ENCODE measurements at places on chromosomes 7 and 10.

DNA sequence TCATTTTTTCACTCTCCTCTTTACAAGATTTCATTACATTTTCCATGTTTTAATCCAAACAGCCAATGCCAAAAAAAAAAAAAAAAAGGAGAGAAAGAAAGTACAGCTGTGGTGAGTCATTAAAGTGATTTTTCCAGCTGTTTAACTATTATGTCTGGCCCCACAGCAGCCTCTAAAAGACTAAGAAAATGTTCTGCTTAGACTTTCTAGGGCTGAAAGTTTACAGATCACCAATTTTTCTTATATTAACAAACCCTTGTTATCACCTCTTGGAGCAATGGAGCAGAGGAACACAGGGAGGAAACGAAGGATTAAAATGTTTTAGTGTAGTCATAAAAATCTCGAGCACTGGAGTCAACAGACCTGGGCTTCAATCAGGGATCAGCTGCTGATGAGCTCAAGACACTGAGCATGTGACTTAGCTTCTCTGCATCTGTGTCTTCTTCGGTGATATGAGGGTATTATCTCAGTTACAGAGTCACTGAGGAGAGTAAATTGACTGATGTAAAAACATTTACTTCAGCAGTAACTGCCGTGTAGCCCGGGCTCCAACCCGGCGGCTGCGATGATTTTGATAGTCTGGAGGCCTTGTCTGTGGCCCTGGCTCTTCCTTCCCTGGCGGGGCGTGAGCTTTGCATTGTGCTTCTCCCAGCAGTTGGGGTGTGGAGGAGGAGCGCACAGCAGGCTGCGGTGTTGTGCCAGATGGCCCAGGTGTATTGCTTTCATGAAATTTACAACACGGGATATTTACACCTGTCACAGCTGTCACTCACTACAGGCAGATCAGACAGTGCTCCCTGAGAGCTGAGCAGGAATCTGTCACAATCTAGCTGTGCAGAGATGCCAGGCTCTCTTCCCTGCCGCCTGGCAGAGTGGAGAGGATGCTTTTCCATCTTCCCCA, 298.3 kb upstream of the FZD8 start:
- DNase-seq = no peak

GRCh38 chr7:83060218-83060617, 102.5 kb downstream of the PCLO start:
- no peak for DNase-seq

DNA sequence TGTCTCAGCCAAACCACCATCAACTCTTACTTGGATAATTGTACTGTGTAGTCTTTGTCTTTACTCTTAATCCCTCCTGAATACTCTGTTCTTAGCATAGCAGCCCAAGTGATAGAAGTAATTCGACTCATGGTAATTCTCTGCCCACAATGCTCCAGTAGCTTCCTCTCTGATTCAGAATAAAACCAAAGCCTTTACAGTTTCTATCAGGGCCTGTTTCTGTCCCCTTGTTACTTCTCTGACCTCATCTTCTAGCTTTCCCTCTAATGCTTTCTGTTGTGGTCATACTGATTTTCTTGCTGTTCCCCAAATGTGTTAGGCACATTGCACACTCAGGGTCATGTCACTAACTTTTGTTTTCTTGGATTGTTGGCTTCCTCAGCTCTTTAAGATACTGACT, 8.0 kb downstream of the ZNF518A start:
- no peak for DNase-seq

- no peak for DNase-seq
Observed at GRCh38 chr10:88228130-88228529, 355.0 kb downstream of the RNLS start.

- no peak for DNase-seq
Observed at GRCh38 chr10:100996678-100997359, 2.8 kb upstream of the LZTS2 start.

GRCh38 chr10:103238506-103239252, 7.0 kb upstream of the RPEL1 start:
- no peak for DNase-seq

- no peak for DNase-seq
Observed at GRCh38 chr7:101151908-101152651, 2.2 kb upstream of the AP1S1 start.

GRCh38 chr7:39539816-39540215, 26.4 kb upstream of the YAE1 start:
- DNase-seq = no peak

- DNase-seq = no peak
Observed at GRCh38 chr10:21516242-21517131, 9.0 kb downstream of the SKIDA1 start.

- peak; percentile 89 for DNase-seq
Observed at GRCh38 chr10:43409385-43410109, 561 bp upstream of the HNRNPF start.

DNA sequence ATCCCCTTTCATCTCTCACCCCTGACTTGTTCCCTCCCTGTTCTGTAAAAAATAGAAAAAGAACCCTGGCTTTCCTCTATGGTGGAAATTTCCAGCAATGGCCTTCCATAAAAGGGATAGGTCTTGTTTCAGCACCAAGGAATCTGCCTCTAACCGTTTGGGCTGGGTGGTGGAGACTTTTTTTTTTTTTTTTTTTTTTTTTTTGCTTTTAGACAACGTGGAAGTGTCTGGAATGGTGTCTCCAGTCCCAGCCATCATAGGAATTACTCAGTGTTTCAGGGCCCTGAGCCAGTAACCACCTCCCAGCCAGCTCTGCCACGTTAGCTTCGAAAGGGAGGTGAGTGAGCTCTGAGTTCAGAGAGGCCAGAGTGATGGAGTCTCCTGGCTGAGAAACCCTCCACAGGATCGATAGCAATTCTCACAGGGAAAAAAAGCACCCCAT, 97.3 kb upstream of the COL1A2 start:
- no peak for DNase-seq

DNA sequence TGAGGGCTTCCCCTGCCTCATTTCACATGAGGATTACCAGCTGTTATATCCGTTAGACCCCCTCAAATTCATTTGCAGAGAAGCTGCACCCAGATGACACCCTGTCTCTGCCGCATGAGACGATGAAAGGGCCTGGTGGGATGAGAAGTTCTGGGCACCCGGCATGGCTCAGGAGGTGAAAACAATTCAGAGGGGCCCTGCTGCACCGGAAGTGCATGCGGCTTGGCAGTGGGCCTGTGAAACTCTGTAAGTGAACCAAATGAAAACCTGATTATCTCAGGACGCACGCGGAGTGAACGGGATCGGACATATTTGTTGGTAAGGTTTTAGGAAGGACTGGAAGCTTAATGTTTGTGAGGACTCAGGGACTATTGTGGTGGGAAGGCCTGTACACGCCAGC, 511.2 kb downstream of the TCERG1L start:
- DNase-seq = no peak

- DNase-seq = no peak
Observed at GRCh38 chr10:27245836-27246235, 5.2 kb upstream of the ACBD5 start.

DNA sequence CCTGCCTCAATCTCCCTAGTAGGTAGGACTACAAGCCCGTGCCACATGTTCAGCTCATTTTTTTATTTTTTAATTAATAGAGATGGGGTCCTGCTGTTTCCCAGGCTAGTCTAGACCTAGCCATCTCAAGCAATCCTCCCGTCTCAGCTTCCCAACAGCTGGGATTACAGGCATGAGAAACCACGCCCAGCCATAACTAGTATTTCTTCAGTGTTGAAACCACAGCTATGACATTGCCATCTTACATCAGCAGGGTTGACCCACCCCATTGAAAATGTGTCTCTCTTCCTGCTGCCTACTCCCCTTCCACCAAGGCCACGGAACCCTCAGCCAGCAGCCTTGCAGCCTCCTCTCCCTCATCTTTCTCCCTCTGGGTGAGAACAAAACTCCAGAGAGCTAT, 62.1 kb upstream of the ZNF746 start:
- DNase-seq = no peak

DNA sequence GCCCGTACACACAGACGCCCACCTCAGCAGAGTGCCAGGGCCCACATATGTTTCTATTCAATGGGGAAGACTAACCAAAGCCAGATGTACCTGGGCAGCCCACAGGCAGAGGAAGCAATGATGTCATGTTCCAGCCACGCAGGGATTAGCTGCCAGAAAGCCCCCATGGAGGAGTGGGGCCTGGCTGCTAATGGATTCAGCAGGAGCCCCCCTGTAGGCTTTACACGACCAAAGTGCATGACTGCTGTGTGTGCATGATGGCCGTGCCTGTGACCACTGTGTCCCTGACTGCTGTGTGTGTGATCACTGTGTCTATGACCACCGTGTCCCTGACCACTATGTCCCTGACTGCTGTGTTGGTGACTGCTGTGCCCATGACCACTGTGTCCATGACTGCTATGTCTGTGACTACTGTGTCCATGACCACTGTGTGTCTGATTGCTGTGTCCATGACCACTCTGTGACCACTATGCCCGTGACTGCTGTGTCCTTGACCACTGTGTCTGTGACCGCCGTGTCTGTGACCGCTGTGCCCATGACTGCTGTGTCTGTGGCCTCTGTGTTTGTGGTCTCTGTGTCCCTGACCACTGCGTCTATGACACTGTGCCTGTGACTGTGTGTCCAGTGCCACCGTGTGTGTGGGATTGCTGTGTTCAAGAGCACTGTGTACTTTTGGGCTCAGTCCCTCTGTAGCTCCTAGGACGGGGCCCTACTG, 409.3 kb downstream of the RPS24 start:
- no peak for DNase-seq

- no peak for DNase-seq
Observed at GRCh38 chr7:94655126-94655847, 646 bp downstream of the SGCE start.

- DNase-seq = no peak
Observed at GRCh38 chr7:151551820-151552219, 32.1 kb upstream of the RHEB start.

- no peak for DNase-seq
Observed at GRCh38 chr10:26780793-26781601, 79.8 kb downstream of the ABI1 start.

DNA sequence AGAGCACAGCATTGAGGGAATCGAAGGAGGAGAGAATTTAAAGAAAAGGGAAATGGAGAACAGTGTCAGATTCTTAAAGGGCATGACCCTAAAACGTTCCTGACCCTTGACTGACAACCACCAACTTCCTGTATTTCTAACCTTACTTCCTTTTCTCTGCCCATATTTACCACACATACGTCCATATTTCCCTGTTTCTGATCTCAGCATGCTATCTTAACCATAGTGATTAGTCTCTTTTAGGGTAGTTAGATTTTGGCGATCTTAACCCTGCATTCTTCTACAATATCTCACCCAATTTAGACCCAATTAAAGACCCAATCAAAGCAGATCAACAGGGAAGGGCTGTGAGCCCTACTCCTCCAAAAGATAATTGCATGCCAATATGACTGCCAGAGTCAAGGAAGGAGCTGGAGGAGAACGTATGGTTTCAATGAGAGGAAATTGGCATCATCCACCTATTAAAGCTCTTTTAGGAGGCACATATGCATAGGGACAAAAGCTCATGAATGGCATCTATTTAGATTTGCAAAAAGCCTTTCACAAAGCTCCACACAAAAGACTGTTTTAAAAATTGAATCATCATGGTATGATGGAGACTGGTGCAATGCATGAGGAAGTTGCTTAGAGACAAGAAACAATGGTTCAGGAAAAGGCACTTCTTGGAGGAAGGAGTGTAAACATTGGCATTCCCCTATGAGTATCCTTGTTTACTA, 49.0 kb upstream of the ARHGAP12 start:
- DNase-seq = no peak

DNA sequence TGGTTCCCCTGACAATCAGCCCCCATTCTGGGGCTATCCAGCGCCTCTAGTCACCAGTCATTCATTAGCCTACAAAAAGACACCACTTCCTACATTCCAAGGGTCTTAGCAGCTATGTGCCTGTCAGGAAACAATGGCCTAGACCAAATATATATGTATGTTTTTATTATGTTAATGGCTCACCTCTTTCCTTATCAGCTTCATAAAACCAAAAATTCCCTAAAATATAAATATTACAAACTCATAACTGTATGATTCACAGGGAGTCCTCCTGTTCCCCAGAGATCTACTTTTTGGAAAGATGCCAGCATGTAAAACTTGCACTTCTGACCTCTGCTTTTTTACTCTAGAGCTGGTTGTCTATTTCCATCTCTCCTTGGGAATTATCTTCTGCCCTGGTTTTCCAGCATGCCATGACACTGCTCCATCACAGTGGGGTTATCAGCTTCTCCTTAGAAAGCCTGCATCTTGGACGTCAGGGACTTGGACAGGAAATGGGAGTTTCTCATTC, 79.2 kb downstream of the ABCA13 start:
- no peak for DNase-seq

GRCh38 chr10:79070606-79071395, 2.0 kb downstream of the ZMIZ1 start:
- peak; percentile 39 for DNase-seq

Measured in bone marrow (tissue), 2 donors.